ENCODE measurements at places on chromosomes 13 and 19.

DNA sequence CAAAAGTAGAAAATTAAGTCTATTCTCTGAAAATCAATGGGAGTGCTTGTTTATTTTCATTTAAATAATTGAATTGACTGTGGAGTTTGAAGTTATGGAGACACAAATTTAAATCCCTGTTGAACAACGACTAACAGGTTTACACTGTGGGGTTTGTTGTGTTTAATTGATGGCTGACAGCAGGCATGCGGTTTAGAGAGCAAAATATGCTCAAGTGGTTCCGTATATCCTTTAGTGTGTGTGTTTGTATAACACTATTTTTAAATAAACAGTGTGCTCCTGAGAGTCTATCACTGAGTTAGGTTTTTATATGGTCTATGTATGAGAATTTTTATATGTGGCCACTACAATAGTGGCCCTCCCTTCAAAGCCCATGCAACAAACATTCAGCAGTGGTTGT lies 332.0 kb downstream of the GPC6 start:
- no peak for DNase-seq

DNA sequence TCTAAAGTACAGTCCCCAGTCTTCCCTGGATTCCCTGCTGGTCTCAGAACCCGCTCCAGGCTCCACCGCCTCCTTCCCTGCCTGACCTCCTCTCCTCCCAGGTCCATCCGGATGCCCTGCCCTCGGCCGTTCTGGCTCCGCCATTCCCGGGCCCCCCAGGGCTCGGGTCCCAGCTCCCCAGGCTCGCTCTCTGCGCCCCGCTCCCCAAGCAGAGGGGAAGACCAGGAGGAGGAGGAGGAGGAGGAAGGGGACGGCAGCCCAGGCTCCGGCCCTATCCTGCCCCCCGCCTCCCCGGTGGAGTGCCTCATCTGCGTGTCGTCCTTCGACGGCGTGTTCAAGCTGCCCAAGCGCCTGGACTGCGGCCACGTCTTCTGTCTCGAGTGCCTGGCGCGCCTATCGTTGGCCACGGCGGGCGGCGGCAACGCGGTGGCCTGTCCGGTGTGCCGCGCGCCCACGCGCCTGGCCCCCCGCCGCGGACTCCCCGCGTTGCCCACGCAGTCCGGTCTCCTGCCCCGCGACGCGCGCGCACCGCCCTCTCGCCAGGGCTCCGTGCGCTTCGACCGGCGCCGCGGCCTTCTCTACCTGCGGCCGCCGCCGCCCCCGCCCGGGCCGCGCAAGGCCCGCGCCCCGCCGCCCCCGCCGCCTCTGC lies 647 bp downstream of the RNF225 start:
- DNase-seq, result no peak

DNA sequence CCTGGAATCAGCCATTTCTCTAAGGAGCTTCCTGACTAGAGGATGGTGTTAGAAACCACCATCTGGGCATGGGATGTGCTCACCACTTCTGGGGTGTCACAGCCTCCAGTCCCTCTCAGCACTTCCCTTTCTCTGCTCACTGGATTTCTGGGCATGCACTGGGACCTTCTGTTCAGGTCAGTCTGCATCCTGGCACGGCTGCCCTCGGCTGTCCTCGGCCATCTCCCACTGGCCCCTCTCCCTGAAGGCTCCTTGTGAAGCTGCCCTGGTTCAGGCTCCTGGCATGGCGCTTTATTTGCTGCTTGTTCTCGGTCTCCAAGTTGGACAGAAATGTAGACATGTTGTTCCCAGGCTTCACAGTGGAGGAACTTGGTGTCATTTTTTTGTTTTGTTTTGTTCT lies 60.0 kb downstream of the TEX29 start:
- DNase-seq, result no peak

DNA sequence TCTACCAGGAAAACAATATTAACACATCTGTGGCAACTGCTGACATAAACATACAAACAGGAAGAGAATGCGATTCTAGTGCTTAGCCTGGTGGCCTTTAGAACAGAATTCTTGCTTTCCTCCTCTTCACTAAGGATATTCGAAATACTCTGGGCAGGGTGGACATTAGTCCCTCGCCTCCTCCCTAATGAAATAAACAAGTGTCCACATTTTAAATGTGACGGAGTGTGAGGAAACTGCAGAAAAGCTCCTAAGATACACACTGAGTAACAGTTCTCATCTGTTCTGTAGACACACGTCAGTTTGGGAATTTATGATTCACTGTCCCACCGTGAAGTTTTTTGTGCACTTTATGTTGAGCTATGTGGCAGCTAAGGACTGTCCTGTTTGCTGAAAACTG lies 639 bp downstream of the STARD13 start:
- no peak for DNase-seq

DNA sequence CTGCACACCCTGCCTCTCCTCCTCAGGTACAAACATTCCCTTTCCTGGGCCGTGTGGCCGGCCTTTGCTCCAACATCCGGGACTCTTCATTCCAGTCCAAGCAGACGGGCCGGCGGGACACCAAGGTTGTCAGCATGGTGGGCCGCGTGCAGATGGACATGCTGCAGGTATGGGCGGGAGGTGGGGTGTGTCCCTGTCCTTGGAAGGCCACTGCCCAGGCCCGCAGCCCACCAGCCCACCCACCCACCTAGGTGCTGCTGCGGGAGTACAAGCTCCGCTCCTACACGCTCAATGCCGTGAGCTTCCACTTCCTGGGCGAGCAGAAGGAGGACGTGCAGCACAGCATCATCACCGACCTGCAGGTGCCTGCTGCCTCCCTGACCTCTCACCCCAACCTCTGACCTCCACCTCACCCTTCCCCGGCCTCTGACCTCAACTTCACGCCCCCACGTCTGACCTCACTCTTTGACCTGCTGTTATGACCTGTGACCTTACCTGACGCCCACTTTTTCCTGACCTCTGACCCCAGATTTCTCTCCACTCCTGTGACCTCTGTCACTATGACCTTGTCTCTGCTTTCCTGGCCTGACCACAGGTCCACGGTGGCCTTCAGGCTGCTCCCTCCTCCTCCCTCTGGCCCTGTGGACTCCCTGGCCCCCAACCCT lies 12.4 kb upstream of the SPIB start:
- no peak for DNase-seq

GRCh38 chr13:74246487-74246886 lies 112.3 kb upstream of the KLF12 start:
- no peak for DNase-seq
